ENCODE measurements at places on chromosomes 16 and 17.

- DNase-seq, result no peak
These were observed 51.1 kb upstream of the LGALS9 start for GRCh38 chr17:27579897-27580321.

DNA sequence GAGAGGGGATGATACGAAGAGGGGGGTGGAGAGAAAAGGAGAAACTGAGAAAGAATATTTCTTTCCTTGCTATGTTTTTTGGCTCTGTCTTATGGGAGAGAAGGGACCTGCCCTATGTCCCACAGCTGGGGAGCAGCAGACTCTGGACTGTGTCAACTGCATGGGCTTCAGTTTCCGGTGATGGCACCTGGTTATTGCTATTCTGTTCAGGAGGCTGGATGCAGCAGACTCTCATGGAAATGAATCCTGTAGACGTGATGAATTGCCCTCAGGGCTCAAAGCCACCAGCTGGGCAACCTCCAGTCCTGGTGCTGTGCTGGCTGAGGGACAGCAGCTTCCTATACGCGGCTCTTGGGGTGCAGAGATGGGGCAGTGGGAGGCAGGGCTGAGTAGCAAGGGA lies 121.2 kb downstream of the HAPSTR1 start:
- no peak for DNase-seq

GRCh38 chr17:82387705-82388106 lies 16.1 kb downstream of the UTS2R start:
- DNase-seq, result no peak

GRCh38 chr17:42980274-42980765 lies at the start of gene RUNDC1:
TSS of gene RUNDC1 (plus strand) at chr17:42980565. CDS start at chr17:42980577, 12 bp downstream.
- peak; percentile 90 for DNase-seq

DNA sequence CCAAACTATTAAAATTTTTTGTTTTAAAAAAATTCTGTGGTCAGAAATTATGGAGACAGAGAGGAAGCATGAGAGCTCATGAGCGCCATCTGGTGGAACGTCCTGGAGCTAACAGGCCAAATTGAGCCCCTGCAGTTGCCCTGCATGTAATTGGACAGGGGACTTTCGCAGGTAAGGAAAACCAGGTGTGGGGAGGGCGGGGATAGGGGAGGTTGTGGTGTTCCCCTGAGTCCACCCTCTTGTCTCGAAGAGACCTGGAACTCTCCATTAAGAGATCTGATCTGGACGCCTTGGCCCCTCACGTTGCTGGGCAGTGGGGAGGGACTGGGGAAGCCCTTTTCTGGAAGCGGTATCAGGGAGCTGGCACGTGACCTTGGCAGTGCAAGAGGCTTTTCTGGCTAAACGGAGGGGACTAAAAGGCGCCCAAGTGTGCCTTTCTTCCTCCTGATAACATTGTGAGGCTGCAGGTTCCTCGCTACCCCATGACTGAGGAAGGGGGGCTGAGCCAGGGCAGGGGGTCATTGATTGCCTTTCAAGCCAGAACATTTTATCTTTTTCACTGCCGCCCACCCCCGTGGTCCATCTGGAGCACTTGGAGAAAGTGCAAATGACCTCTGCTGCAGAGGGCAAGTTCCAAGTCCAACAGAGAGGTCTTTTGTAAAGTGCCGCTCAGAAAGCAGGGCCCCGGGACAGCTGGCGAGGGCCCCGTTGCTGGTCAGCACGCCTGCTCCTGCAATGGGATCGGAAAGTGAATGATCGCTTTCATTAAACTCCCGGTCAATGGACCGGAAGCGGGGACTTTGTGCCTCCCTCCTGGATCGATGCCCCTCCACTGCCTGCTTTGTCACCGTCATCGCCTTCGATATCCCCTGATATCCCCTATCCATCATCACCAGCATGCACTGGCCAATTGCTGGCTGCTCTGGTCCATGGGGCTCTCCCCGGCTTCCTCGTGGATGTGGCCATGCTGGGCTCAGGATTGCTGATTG lies 18.4 kb downstream of the PDILT start:
- DNase-seq, result peak; percentile 49

DNA sequence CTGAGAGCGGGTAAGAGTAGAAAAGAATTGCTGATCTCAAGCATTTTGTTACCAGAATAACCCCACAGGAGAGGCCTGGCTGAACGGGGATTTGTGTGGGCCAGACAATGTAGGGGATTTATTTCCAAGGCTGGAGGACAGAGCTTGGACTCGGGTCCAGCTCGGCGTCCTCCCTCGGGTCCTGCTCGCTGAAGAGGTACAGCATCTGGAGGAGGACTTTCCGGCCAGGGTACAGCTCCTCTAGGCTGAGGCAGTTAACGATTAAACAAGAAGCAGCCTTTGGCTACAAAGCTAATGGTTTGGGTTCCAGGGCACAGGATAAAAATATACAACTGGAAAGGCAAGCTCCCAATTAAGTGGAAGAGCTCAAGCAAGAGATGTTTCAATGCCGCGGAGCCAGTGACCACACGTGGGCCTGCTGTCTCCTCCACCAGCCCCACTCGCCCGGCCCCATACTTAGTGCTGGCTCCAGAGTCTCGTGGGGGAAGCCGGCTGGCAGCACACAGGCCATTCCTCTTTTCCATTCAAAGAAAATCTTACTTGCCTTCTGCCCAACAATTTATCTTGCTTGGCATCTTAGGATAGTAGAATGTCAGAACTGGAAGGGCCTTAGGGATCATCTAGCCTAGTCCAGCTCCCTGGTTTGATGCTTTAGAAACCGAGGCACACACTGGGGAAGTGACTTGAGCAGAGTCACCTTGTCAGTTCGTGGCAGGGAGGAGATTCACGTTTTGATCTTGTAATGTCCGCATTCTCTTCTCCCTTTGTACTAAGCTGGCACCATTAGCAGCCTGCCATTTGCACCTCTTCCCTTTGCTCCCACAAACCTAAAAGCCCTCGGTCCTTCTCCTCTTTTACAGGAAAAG lies 85.9 kb upstream of the TBX2 start:
- DNase-seq, result no peak

DNA sequence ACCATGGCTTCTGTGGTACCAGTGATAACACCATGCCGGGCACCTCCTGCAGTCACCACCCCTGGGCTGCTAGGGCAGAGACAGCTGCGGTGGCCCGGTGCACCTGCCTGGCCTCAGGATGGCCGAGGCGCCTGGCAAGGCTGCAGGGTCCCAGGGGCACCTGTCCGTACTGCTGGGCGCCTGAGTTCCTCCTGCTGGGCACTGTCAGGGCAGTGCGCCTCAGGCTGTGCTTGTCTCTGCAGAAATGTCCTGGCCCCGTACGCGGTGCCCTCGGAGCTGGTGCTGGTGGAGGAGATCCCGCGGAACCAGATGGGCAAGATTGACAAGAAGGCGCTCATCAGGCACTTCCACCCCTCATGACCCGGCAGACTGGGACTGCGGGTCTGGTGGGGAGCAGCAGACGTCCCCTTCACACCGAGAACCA lies 17.7 kb upstream of the CDH15 start:
- no peak for DNase-seq

GRCh38 chr16:24769806-24770205 lies 40.4 kb downstream of the TNRC6A start:
- no peak for DNase-seq

Measured in SW480 (cell line).